ENCODE measurements at places on chromosomes 12 and 14. TPM values are rescaled to one million over a fixed set of nuclear protein-coding genes. Genes with fewer than 3 reads are reported as not detected.

TAC3 gene
- polyA plus RNA-seq = 1.4 TPM

ESR2 gene
- polyA plus RNA-seq = 0.82 TPM

NDRG2 gene
- 174 TPM for polyA plus RNA-seq

FOXN4 gene
- polyA plus RNA-seq = 1.8 TPM

E2F7 gene
- polyA plus RNA-seq = 6.4 TPM

SERPINA5 gene
- 15.2 TPM for polyA plus RNA-seq

- DNase-seq = no peak
Measured at GRCh38 chr12:26556916-26557315, 276.1 kb downstream of the ITPR2 start.

GRCh38 chr12:111393700-111394300 lies 11.9 kb upstream of the SH2B3 start:
- no peak for DNase-seq

DNA sequence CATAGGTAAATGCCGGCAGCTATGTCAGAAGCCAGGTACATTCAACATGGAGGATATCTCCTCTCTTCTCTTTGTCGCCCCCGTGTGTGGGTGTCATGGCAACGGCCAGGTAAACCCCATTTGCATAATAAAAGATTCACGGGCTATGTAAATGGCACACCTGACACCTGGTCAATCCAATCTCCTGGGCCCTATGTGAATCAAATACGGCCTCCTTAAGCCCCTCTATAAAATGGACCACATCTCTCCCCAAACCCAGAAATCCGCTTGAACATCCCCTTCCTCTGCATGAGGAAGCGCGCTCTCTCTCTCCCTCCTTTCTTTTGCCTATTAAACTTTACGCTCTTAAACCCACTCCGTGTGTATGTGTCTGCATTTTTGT lies 363.7 kb downstream of the SOX5 start:
- no peak for DNase-seq

- DNase-seq = no peak
Measured at GRCh38 chr14:53894456-53894855, 62.2 kb downstream of the BMP4 start.

DNA sequence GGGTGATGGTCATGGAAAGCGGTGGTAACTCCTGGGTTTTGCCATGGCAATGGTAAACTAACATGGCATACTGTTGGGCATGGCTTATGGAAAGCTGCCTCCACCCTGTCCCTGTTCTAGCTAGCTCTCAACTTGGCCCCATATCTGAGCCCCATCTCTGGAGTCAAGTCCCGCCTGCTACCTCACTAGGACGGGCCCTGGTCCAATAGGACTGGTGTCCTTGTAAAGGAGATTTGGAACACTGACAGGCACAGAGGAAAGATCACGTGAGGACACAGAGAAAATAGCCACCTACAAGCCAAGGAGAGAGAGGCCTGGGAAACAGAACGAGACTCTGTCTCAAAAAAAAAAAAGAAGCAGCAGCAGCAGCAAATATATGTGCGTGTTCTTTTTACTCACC lies 59.8 kb downstream of the RNFT2 start:
- DNase-seq = no peak

GRCh38 chr14:38929416-38929815 lies 173.6 kb downstream of the SEC23A start:
- no peak for DNase-seq

DNA sequence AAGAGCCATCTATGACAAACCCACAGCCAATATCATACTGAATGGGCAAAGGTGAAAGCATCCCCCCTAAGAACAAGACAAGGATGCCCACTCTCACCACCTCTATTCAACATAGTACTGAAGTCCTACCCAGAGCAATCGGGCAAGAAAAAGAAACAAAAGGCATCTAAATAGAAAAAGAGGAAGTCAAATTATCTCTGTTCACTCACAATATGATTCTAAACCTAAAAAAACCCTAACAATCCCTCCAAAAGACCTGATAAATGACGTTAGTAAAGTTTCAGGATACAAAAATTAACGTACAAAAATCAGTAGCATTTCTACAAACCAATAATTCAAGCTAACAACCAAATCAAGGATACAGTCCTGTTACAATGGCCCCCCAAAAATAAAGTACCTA lies 26.9 kb downstream of the MDM1 start:
- DNase-seq = no peak

GRCh38 chr12:130715150-130715997 lies 725 bp downstream of the RIMBP2 start:
- DNase-seq = no peak

GRCh38 chr12:132277949-132278348 lies 51.4 kb downstream of the GALNT9 start:
- DNase-seq = no peak

DNA sequence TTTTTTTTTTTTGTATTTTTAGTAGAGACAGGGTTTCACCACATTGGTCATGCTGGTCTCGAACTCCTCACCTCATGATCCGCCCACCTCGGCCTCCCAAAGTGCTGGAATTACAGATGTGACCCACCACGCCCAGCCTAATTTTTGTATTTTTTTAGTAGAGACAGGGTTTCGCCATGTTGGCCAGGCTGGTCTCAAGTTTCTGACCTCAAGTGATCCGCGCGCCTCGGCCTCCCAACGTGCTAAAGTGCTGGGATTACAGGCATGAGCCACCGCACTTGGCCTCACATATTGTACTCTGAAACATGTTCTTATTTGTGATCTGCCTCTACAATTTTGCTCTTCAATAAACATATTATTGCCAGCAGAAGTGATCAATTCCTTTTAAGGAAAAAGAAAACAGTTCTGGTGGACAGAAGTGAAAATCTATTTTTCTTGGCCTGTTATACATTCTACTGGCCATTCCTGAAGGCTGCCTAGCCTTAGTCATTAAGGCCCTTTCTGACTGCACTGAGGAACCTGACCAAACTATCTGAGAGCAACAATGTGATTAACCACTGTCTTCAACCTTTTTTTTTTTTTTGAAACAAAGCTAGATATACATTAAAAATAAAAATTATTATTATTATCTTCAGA lies 36.1 kb downstream of the SNX6 start:
- DNase-seq = no peak

GRCh38 chr12:67996347-67996746 lies 7.1 kb downstream of the IFNG-AS1 start:
- no peak for DNase-seq

GRCh38 chr12:12561371-12562015 lies 1.2 kb downstream of the DUSP16 start:
- peak; percentile 36 for DNase-seq

GRCh38 chr14:59131938-59132795 lies 56.3 kb upstream of the DAAM1 start:
- DNase-seq = no peak

DNA sequence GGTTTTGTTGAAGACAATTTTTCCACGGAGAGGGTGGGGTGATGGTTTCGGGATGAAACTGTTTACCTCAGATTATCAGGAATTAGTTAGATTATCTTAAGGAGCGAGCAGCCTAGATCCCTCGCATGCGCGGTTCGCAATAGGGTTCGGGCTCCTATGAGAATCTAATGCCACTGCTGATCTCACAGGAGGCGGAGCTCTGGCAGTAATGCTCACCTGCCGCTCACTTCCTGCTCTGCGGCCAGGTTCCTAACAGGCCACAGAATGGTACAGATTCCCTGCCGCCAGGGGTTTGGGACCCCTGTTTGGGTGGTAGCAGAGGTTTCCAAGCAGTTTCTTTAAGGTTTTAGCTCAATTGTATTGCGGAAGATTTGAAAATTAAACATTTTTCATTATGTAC lies 439.8 kb upstream of the OR4E1 start:
- no peak for DNase-seq

- DNase-seq = no peak
Measured at GRCh38 chr14:65318636-65319506, 93.7 kb upstream of the FUT8 start.

DNA sequence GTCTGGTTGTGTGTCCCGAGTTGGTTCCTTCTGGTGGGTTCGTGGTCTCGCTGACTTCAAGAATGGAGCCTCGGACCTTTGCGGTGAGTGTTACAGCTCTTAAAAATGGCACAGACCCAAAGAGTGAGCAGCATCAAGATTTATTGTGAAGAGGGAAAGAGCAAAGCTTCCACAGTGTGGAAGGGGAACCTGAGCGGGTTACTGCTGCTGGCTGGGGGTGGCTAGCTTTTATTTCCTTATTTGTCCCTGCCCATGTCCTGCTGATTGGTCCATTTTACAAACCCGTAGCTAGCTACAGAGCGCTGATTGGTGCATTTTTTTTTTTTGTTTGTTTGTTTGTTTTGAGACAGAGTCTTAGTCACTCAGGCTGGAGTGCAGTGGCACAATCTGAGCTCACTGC lies 29.3 kb downstream of the FGF6 start:
- DNase-seq = no peak

DNA sequence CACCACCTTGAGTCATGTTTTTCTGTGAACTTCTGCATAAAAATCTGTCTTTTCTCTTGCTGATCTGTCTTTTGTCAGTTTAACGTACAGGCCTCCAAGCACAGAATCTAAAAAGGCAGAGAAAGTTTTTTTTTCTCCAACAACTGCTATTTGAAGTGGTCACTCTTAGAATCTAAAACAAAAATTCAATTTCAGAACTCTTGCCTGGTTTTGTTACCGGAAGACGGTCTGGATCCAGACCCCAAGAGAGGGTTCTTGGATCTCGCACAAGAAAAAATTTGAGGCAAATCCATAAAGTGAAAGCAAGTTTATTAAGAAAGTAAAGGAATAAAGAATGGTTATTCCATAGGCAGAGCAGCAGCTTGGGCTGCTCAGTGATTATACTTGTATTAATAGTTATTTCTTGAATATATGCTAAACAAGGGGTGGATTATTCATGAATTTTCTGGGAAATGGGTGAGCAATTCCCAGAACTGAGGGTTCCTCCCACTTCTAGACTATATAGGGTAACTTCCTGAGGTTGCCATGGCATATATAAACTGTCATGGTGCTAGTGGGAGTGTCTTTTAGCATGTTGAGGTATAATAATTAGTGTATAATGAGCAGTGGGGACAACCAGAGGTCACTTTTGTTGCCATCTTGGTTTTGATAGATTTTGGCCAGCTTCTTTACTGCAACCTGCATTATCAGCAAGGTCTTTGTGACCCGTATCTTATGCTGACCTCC lies 150.0 kb upstream of the PLEKHA5 start:
- DNase-seq = no peak

DNA sequence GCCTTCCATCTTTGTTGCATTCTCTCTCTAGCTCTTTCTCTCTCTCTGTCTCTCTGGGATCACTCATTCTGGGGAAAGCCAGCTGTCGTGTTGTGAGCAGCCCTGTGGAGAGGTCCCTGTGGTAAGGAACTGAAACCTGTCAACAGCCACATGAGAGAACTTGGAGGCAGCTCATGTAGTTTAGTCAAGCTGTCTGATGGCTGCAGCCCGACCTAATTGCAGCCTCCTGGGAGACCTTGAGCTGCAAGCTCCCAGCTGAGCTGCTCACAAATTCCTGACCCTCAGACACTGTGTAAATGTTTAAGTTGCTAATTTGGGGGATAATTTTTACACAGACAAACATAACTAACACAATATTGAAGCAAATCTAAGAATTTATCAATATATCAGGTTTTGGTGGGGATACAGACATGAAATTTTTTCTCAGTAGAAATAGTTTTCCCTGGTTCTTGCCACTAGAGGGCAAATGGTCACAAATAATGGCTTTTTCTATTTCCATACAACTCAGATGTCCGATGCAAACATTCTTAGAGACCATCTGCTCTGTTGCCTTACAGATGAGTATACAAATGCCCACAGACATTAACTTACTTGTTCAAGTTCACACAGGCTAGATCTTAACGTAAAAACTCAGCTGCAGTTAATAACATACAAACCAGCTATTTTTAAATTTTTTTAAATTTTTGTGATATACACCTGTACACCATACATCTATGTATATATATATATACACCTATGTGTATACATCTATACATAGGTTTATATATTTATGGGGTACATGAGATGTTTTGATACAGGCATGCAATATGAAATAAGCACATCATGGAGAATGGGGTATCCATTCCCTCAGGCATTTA lies 15.5 kb upstream of the KRR1 start:
- peak; percentile 44 for DNase-seq

Measured in right renal cortex interstitium (tissue), 3 donors.